Esophagus muscularis mucosa (tissue), 4 donors: ENCODE measurements at places on chromosomes 13 and 19. TPM values are rescaled to one million over a fixed set of nuclear protein-coding genes. Genes with fewer than 3 reads are reported as not detected.

The DHDH gene
- 0.57 TPM for total RNA-seq

The RXFP2 gene
- total RNA-seq = not detected

The ZNF667 gene
- total RNA-seq = 4.0 TPM

The KLK13 gene
- total RNA-seq = not detected

The KLK12 gene
- total RNA-seq = not detected

The PRR22 gene
- total RNA-seq = 1.2 TPM

DNA sequence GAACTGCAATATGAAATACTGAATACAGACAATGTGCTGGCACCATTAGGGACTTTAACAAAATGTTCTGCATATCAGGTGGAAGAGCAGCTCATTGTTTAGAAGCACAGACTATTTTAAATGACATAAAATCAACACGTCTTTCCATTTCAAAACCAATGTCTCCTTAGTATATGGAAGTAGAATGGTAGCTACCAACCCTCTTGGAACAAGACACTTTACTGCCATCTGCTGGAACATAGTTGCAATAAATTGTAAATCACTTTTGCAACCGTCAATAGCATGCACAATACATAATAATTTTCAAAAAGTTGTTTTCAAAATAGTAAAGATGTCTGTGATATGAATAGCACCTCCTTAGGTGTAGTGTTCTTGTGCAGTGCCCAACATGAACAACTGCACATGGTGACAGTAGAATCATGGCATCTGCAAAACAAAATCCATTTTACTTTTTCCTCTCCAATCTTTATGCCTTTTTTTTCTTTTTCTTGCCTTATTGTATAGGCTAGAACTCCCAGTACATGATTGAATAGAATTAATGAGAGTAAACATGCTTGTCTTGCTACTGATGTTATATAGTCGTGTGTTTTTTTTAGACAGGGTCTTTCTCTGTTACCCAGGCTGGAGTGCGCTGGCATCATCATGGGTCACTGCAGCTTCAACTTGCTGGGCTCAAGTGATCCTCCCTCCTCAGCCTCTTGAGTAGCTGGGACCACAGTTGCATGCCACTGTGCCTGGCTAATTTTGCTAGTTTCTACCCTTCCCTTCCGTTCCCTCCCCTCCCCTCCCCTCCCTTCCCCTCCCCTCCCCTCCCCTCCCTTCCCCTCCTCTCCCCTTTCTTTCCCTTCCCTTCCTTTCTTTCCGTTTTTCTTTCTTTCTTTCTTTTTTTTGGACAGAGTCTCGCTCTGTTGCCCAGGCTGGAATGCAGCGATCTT lies 7.8 kb upstream of the LYPD5 start:
- DNase-seq = no peak
- H3K4me1 ChIP-seq = peaks cover 8% of the 10 kb centered on the region
- H3K27ac ChIP-seq = no peak overlapping the region

- H3K27me3 ChIP-seq = no peaks in the 10 kb centered on the region
- peaks cover 29% of the 10 kb centered on the region for H3K36me3 ChIP-seq
- H3K27ac ChIP-seq = no peak overlapping the region
- no peak for DNase-seq
- no peaks in the 10 kb centered on the region for H3K4me1 ChIP-seq
- no peak overlapping the region for H3K4me3 ChIP-seq
These were observed 10.1 kb upstream of the SHD start for GRCh38 chr19:4268816-4269430.

DNA sequence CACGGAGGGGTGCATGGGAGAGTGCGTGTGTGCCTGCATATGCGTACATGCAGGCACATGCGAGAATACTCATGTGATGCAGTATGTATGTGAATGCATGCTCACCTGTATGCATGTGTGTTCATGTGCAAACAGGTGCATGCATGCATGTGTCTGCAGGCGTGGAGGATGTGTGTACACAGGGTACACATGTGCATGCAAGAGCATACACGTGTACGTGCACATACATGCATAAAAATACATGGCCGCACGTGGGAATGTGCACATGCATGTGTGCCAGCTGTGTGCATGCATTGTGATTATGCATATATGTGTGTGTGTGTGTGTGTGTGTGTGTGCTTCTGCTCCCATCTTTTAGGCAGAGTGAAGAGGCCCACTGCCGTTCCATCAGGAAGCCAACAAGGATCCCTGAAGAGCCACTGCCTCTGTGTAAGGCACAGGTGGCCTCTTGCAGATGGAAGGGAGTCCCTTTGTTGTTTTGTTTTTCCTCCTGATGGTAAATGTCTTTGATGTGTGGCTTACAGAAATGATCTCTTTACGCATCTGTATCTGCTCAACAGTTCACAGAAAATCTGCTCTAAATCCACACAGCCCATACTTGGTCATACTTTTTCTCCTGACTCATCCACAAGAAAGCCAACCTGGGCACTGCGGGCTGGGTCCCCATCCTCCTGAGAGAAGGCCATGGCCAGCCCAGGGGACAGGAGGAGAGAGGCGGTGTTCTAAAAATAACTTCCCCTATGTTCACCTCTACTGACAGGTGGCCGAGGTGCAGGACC lies 50.7 kb downstream of the KLF2 start:
- no peak overlapping the region for H3K4me3 ChIP-seq
- H3K36me3 ChIP-seq = peaks cover 59% of the 10 kb centered on the region
- no peak for DNase-seq
- H3K27ac ChIP-seq = no peak overlapping the region

GRCh38 chr13:46596466-46596865 lies 43.5 kb downstream of the LRCH1 start:
- peak; percentile 74 for DNase-seq
- no peaks in the 10 kb centered on the region for H3K36me3 ChIP-seq
- H3K4me1 ChIP-seq = peaks cover 93% of the 10 kb centered on the region
- peak overlapping the region; percentile 74 for H3K27ac ChIP-seq
- no peak overlapping the region for H3K4me3 ChIP-seq
- H3K27me3 ChIP-seq = no peaks in the 10 kb centered on the region

GRCh38 chr19:18904334-18905057 lies 8.5 kb upstream of the CERS1 start:
- no peak overlapping the region for H3K4me3 ChIP-seq
- H3K36me3 ChIP-seq = peaks cover 79% of the 10 kb centered on the region
- no peak for DNase-seq

DNA sequence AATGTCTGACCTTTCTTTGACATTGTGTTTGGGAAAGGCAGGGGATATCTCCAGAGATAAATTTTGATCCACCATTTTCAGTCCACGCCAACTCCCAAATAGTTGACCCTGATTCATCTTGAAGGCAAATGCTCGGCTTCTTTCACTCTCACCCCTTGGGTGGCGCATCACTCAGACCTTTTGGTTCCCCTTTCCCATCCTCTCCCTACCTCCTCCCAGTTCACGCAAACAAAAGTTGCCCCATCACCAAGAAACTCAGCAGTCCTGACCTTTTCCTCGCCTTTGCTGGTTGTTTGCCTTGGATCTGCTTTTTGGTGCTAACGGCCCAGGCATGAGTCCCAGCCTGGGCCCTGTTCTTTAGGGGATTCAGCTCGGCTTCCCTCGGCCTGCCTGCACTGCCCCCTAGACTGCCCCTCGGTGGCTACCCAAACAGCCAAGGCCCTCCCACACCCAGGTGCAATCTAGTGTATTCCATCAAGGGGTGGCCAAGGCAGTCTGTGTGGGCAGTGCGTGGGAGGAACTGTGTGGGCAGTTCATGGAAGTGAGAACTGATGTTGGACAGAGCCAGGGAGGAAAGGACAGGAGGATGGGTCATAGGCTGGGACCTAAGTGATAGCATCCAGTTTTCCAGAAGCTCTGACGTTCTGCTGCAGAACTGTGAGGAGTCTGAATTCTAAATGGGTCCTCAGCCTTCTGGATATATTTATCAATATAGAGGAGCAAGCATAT lies 255.7 kb downstream of the DLEU7 start:
- no peak overlapping the region for H3K4me3 ChIP-seq
- H3K4me1 ChIP-seq = no peaks in the 10 kb centered on the region
- no peaks in the 10 kb centered on the region for H3K36me3 ChIP-seq

DNA sequence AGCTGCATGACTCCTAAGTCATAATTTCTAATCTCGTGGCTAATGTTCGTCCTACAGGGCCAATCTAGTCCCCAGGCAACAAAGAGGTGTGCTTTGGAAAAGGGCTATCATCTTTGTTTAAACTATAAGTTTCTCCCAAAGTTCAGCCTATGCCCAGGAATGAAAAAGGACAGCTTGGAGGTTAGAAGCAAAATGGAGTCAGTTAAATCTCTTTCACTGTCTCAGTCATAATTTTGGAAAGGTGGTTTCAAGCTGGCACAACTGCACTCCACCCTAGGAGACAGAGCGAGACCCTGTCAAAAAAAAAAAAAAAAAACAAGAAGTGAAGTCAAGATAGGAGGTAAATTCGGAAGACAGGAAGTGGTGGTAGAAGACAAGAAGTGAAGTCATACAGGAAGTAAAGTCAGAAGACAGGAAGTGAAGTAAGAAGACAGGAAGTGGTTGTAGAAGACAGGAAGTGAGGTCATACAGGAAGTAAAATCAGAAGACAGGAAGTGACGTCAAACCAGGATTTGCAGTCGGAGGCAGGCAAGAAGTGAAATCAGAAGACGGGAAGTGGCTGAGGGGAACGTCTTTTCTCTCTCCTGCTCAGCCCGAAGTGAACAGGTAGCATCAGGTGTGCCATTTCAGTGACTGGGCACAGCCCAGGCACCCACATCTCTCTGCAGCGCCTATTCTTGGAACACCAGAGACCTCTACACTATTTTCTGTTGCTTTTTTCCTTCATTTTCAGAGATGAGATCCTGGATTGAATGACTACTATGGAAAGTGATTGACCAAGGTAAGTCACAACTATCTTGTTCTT lies 32.2 kb downstream of the GP6 start:
- peaks cover 38% of the 10 kb centered on the region for H3K27me3 ChIP-seq
- H3K36me3 ChIP-seq = no peaks in the 10 kb centered on the region
- H3K4me1 ChIP-seq = peaks cover 8% of the 10 kb centered on the region
- peak overlapping the region; percentile 48 for H3K4me3 ChIP-seq

DNA sequence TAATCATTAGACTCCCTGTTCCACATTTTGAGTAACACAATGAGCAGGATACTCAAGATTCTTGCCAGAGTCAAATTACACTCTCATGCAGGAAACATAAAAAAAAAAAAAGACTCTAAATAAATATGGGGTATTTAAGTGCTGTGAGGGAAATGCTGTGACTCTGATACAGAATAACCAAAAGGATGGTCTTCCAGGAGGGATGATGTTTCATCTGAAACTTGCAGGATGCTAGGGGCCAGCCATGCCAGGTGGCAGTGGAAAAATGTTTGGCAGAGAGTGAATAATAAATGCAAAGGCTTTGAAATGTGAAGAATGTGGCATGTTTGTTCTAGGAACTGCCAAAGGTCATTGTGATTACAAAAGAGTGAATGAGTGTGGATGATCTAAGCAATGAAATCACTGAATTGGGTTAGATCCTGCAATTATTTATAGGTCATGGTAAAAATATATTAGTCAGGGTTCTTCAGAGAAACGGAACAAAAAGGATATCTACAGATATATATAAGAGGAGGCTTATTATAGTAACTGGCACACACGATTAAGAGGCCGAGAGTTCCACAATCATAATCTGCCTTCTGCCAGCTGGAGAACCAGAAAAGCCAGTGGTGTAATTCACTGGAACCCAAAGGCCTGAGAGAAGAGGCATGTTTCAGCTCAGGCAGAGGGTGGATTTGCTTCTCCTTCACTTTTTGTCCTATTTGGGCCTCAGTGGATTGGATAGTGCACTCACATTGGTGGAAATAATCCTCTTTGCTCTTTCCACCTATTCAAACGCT lies 1832.8 kb upstream of the MIR17HG start:
- H3K27ac ChIP-seq = no peak overlapping the region
- no peaks in the 10 kb centered on the region for H3K36me3 ChIP-seq

GRCh38 chr13:99442273-99442895 lies 58.9 kb upstream of the TM9SF2 start:
- H3K27ac ChIP-seq = no peak overlapping the region
- H3K27me3 ChIP-seq = no peaks in the 10 kb centered on the region
- DNase-seq = no peak
- no peak overlapping the region for H3K4me3 ChIP-seq

GRCh38 chr13:80870186-80870585 lies 529.3 kb upstream of the SPRY2 start:
- H3K4me3 ChIP-seq = no peak overlapping the region
- no peak overlapping the region for H3K27ac ChIP-seq
- H3K36me3 ChIP-seq = no peaks in the 10 kb centered on the region
- no peaks in the 10 kb centered on the region for H3K4me1 ChIP-seq
- no peaks in the 10 kb centered on the region for H3K27me3 ChIP-seq

DNA sequence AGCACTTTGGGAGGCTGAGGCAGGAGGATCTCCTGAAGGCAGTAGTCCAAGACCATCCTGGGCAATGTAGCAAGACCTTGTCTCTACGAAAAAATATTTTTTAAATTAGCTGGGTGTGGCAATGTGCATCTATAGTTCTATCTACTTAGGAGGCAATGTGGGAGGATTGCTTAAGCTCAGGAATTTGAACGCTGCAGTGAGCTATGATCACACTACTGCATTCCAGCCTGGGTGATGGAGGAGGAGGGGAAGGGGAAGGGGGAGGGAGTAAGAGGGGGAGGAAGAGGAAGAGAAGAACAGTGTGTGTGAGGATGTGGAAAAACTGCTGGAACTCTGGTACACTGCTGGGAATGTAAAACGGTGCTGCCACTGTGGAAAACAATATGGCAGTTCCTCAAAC lies 9.2 kb upstream of the CLIP3 start:
- peak overlapping the region; percentile 71 for H3K27ac ChIP-seq
- peaks cover 58% of the 10 kb centered on the region for H3K4me1 ChIP-seq
- H3K27me3 ChIP-seq = no peaks in the 10 kb centered on the region
- H3K36me3 ChIP-seq = peaks cover 14% of the 10 kb centered on the region
- no peak overlapping the region for H3K4me3 ChIP-seq
- DNase-seq = no peak

DNA sequence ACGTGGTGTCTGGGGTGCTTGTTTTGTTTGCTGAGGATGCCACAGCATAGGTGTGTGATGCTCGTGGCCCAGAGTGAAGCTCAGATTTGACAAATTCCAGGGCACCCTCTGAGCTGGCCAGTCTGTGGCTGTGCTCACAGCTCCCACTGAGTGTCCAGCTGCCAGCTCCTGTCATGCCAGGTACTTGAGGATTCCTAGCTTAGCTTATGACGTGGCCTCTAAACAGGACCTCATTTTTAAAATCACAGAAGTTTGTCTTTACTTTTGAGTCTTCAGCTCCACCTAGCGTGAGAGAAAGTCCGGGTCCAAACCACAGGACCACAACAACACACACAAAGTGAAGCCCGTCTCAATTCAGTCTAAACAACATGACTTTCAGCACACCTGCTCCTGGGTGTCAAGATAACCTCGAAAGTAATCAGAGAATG lies 117.3 kb downstream of the RAB20 start:
- peak overlapping the region; percentile 83 for H3K27ac ChIP-seq
- H3K27me3 ChIP-seq = no peaks in the 10 kb centered on the region
- DNase-seq = no peak
- H3K36me3 ChIP-seq = peaks cover 90% of the 10 kb centered on the region

GRCh38 chr19:12828494-12828893 lies 5.9 kb downstream of the RTBDN start:
- DNase-seq = no peak
- peaks cover 21% of the 10 kb centered on the region for H3K4me1 ChIP-seq
- no peak overlapping the region for H3K27ac ChIP-seq
- H3K27me3 ChIP-seq = peaks cover 76% of the 10 kb centered on the region

DNA sequence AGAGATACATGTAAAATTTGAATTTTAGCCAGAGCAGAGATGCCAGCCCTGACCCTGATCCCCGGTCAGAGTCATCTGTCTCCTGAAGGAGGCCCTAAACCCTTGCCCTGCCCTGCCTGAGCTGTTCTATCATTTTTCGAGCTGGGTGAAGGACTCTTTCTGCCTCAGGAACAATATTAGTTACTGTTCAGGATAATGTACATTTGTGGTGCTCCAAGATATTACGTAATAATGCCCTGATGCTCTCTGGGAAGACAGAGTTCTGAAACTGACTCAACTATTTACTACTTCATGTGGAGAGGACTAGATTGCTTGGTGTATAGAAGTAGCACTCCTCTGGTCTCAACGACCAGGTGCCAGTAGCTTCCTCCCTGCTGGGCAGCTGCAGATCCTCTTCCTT lies 37.9 kb upstream of the UBL3 start:
- H3K36me3 ChIP-seq = no peaks in the 10 kb centered on the region
- no peak overlapping the region for H3K27ac ChIP-seq
- H3K27me3 ChIP-seq = no peaks in the 10 kb centered on the region
- no peak overlapping the region for H3K4me3 ChIP-seq
